Kidney epithelial cell (primary cell): ENCODE measurements at places on chromosomes 6 and 20. TPM values are rescaled to one million over a fixed set of nuclear protein-coding genes. Genes with fewer than 3 reads are reported as not detected.

DNA sequence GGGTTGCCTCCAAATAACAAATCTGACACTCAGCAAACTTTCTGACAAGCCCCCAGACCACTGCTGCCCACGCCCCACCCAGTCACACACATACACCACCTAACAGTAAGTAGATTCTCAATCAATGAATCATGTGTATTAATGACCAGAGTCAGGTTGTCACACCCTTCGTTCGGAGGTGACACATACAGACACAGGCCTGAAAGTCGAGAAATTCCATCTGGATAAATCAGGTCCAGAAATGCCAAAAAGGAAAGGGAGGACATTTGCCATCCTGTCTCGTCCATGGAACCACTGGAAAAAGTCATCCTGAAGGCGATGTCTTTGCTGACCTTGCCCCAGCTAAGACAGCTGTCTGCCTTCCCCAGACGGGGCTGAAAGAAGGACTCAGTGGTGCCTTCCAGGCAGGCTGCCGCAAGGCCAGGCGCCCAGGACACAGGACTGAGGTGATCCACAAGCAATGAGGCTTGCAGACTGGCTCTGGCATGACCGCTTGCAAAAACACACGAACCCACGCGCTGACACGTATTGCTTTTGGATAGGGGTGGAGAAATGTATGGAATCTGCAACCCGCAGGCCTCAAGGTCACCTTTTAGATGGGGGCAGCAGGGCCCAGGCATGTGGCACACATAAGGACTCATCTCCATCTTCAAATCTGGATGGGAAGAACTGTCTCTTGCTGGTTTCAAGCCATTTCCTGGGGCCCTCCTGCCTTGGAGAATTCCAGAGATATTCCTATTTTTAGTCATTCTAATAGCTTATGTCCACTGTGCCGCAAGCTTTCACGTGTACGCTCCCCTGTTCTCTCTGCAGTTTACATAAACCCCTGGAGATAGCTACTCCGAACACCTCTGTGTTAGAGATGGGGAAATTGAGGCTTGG is 9.0 kb downstream of the NFATC2 start:
- DNase-seq, result peak; percentile 43

DNA sequence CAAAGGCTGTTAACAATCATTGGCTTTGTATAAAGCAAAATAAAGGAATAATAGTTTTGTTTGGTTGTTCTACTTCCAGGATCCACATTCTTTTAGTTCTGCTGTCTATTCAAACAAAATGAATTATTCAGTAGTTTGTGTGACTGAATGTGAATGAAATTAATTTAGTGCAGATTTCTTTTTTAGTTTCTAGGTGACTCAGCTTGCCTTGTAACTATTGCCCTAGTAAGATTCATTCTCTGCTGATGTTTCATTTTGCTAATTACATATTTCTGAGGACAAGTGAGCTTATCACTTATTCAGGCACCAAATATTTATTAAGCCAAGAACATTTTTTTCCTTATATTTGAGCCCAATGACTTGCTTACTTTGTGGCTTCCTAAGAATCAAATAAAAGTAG is 46.5 kb upstream of the RIPOR2 start:
- no peak for DNase-seq

Gene SLC12A5
- total RNA-seq, result 1.3 TPM in 1 of 2 replicates, not detected in the other

- no peak for DNase-seq
Measured at GRCh38 chr6:51166914-51167313, 348.2 kb downstream of the TFAP2B start.

DNA sequence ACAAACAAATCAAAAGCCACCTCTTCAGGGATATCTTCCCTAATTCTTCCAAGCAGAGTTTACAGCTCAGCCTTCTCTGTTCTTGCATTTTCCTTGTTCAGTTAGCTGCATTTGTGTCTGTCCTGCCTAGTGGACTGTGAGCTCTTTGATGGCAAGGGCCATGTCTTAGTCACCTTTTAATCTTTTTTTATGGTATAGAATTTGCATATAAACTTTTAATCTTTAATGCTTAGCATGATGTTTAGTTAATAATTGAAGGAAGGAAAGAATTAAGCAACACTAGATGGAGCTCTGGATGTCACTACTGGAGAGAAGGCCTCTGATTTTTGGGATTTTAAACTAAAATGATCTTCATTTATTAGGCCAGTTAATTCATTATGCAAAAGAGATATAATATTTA is 12.1 kb downstream of the PPP2R5D start:
- DNase-seq, result no peak

DNA sequence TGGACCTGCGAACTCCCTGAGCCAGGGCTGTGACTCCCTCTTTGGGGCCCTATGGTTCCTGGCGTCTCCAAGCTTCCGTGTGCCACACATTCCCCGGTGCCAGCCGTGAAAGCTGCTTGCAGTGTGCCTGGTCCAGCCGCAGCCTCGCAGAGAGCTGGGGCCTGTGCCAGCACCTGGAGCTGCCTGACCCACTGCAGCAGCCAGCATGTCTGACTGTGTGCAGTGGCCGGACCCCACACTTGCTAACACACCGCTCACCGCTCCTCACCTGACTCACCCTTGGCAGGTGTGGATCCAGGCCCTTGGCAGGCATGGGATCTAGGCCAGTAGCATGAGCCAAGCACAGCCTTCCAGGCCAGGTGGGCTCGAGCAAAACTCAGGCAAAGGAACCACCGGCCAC is 227.5 kb downstream of the OTOR start:
- no peak for DNase-seq

- no peak for DNase-seq
Measured at GRCh38 chr20:48984575-48985219, 61.4 kb upstream of the CSE1L start.

DNA sequence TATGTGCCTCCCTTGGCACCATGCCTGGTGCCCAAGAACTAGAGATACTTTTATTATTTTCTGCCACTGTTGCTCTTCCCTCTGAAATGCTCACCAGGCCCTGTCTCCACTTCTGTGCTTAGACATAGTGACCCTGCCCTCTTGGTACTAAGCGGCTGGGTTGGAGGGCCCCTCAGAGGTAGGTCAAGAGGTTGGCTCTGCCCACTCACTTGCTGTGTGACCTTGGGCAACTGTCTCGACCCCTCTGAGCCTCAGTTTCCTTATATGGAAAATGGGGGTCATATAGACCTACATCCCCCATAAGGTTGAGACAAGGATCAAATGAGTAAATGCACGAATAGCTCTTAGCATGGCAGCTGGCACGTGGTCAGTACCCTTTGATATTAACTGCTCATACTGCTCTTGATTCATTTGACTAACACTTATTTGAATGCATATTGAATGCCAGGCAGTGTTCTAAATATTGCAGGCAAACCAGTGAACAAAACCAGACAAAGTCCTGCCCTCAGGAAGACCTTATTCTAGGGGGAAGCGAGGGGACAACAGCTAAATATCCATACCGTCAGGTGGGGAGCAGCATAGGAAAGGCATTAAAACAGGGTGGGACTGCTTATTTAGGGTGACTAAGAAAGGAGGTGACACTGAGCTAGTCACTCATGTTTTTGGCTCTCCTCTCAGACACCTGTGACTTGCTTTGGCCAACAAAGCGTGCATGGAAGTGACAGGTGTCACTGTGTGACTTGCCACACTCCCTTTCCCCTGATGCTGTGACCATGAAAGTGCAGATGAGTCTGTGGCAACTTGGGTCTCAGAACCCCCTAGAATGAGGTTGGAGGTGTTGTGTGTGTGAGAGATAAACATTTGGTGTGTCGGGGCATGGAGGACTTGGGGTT is 14.3 kb upstream of the SPO11 start:
- DNase-seq, result no peak

DNA sequence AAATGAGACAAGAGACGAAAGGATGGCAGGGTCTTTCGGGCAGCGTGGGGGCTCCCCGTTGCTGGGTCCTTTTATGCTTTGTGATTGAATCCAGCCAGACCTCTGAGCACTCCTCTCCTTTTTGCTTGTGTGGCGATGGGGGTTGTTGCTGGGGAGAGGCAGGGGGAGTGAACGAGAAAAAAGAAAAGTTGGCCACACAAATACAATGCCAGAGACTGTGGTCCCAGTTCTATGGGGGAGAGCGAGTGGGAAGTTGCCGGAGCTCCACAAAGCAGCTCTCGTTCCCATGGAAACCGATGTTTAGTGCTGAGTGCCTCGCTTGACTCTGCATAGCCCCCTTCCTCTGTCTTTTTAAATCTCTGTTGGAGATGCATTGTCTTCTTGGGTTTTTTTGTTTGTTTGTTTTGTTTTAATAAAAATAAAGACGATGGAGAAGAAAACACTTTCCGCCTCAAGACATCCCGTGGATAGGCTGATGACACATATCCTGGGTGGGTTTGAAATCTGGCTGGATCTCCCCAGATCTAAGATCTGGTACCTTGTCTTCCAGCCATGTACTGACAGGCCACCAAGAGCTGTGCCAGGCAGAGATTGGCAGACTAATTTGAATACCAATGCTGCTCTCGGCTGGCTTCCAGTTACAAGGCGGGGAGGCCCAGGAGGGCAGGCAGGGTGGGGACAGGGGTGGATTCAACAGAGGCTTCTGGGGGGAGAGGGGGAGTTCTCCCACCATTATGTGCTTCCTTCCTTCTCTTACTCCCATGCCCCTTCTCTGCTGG is 529.3 kb downstream of the QKI start:
- no peak for DNase-seq

Gene SOX4
- total RNA-seq, result 143 and 147 TPM in 2 replicates

DNA sequence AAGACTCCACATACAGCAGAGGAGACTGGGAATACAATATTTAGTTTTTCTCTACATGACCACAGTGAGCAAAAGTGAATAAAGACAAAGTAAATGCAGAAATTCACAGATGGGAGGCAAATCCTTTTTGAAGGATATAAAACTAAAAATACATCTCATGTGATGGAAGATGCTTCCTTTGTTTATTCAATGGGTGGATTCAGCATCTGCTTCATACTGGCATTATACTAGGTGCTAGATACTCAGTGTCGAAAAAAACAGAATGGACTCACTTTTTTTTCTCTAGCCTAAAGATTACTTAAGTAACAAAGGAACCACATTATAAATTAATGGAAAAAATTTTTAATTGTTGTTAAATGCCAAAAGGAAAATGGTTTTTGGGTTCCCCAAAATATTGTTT is 216.2 kb downstream of the TRDN start:
- no peak for DNase-seq

DNA sequence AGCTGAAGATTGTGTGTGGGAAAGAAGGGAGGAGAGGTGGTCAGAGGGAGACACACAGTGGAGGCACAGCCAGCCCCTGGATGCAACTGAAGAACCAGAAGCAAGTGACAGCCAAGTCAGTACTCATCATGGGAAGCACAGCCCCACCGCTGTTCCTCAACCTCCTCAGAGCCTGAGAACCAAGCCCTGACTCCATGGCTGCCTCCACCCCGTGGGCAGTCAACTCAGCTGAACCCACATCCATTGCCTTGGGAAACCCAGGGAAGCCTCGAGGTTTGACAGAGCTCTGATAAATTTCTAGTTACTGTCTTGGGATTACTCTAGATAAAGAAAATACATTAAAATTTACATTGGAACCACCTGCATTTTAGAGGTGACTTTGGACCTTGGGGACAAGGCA is 29.6 kb downstream of the ALDH5A1 start:
- no peak for DNase-seq

GRCh38 chr6:13261464-13261994 is 66.8 kb downstream of the TBC1D7 start:
- no peak for DNase-seq

- DNase-seq, result no peak
Measured at GRCh38 chr6:78465059-78465634, 402.2 kb upstream of the IRAK1BP1 start.

DNA sequence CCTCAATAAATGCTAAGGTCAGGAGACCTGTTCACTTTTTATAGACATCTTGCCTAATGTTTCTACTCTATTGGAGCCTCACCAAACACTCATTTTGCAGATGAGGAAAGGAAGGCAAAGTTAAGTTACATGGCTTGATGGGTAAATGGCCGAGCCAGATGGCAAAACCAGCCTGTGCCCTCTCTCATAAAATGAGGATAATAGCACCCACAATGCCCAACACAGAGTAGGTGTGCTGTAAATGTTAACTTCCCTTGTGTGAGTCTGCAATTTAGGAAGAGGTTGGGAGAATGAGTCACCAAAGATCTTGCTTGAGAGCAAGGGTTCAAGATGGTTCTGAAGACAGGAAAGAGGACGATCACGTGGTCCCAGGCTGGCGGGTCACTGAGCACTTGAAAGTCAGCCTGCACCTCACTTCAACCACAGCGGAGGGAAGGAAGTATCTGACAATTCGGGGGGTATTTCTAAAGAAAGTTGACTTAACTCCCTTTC is 3.3 kb downstream of the KCNK5 start:
- DNase-seq, result no peak

GRCh38 chr6:50635429-50635828 is 77.9 kb upstream of the TFAP2D start:
- no peak for DNase-seq

Gene KIAA0408
- total RNA-seq, result 3.6 and 13.5 TPM in 2 replicates

GRCh38 chr20:63789836-63790571 is 41.1 kb downstream of the ZBTB46 start:
- no peak for DNase-seq

DNA sequence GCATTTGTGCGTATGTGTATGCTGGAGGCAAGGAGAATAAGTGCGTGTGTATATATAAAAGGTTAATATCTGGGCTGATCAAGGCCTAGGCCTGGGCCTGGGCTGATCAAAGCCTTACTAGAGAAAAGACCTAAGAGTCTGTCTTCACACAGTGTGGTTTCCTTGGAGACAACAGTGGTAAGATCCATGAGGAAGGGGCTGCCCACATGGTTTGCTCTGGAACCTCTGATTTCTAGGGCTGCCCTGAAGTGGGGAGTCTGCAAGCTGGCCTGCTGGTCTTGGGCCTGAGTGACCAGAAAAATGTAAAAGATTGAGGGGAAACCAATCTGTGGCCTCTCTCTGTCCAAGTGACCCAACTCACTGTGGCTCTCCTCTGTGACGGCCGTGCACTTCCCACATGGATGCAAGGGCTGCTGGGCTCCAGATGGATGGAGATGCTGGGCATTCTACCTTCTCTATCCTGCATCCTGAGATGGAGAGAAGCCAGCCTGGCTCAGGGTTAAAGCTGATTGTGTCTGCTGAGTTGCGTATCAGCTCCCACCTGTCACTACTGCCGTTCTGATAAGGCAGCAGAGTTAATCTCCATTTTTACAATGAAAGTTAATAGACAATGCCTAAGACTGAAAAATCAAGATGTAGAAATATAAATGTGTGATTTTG is 90.3 kb upstream of the NXT1 start:
- no peak for DNase-seq

- no peak for DNase-seq
Measured at GRCh38 chr6:66558189-66558588, 851.2 kb upstream of the EYS start.

DNA sequence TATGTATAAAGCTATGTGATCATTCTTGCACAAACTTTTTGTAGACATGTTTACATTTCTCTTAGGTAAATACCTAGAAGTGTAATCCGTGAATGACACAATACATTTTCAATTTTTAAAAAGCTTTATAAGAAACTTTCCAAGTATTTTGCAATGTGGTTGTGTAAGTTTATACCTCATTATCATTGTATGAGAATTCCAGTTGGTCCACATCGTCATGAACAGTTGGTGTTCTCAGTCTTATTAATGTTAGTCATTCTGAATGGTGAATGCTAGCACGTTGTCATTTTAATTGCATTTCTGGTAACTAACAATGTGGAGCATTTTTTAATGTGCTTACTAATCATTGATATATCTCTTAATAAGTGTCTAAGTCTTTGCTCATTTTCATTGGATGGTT is 116.5 kb upstream of the F13A1 start:
- DNase-seq, result no peak
